ENCODE measurements at places on chromosomes 13 and 19.

DNA sequence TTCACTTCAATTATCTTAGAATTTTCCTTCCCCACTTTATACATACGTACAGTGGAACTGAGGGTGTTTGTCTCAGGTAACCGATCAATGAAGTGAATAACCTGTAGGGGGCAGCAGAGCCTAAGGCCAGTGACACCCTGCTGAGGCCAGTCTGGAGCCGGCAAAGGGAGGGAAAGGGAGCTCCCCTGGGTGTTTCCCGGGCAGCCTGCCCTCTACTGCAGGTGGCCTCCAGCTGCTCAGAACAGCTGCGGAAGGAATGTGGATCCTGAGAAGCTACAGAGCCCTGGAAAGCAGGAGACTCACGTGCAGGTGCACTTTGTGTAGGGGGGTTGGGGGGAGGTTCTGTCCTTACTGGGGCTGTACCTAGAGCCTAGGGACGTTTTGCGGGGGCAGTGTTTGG lies 832 bp upstream of the ZNF491 start:
- peak; percentile 72 for DNase-seq

DNA sequence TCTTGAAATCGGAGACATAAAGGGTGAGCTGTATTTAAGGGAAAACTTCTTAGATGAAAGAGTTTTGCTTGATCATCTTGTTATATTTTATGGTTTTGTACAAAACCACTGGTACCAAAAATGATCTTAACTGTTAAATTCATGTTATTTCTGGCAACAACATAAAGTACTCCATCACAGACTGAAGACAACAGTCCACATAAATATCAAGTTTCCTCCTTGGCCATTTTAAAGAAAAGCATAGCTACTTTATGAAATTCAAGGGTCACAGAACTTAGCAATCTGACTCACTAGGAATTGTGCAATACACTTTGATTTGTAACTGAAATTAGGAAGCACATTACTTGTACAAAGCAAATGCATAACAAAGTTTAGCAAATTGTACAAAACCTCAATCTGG lies 66.3 kb downstream of the TBC1D4 start:
- DNase-seq: no peak

GRCh38 chr19:50384685-50385535 lies 763 bp downstream of the POLD1 start:
- DNase-seq: no peak

DNA sequence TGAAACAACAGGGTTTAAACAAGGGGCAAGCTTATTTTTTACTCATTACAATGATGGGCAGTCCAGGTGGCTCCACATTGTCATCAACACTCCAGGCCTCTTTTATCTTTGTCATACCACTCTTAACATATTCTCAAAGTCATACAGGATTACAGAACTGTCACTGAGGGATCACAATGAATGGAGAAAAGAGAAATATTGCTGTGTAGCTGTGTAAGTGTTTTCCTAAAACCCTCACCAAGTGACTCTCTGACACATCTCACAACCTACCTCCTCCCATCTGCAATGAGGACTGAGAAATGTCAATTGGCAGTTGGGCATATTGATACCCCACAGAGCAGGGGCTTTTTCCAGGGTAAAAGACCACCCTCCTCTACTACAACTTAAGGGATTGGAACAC lies 562.1 kb downstream of the TBC1D4 start:
- no peak for DNase-seq

DNA sequence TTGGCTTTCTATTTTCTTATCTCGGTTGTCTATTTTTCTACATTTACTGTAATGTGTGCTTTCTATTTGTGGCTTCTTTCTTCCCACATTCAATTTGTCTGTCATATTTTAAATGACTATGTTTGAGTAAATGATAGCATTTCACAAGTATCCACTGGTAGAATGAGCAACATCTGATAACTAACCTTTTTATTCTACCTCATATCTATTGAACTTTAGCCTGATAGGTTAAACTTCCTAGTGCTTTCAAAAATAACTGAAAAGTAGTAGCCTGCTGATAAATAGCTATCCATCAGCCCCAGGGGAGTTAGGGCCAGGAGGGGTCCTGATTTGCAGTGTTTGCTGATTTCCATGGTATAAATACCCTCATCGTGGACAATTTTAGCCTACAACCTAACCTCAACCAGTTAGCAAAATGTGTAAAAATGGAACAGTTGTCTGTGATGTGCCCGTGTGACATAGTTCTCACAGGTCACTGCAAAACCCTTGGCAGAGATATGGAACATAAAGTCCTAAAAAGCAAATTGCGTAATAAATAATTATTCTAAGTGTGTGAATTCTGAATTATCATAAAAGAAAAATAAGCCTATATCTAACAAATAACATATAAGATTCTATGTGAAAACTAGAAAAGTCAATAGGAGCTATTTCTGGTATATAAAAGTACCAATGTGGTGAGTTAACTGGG lies 32.1 kb downstream of the KCTD12 start:
- no peak for DNase-seq

- no peak for DNase-seq
Observed at GRCh38 chr13:95228130-95228529, 73.1 kb downstream of the ABCC4 start.

DNA sequence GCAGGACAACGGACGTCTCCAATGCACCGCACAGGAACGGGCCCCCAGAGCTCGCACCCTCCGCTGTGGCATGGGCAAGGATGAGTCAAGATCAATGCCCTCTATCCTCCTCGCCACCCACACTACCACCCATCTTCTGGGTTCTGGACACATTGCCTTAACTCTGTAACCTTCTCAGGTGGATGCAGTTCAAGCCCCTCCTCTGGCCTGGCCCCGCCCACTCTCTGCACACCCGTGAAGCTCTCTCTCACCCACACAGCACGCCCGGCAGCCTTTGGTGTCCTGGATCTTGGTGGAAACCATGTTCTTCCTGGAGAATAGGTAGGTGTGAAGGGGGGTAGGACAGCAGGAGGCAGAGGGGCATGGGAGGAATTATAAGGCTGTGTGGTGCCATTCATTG lies 20.7 kb downstream of the MAP4K1 start:
- no peak for DNase-seq

DNA sequence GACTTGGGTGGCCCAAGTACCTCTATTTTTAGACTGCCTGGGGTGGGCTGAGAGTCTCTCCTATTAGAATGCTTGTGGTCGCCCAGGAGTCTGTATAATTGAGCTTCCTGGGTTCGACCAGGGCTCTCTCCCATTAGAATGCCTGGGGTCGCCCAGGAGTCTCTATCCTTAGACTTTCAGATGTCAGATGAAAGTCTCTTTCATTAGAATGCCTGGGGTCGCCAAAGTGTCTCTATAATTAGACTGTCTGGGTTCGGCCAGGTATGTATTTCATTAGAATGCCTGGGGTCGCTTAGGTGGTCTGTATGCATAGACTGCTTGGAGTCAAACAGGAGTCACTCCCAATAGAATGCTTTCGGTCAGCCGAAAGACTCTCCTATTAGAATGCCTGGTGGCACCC lies 1471.7 kb downstream of the UQCRFS1 start:
- DNase-seq: no peak

DNA sequence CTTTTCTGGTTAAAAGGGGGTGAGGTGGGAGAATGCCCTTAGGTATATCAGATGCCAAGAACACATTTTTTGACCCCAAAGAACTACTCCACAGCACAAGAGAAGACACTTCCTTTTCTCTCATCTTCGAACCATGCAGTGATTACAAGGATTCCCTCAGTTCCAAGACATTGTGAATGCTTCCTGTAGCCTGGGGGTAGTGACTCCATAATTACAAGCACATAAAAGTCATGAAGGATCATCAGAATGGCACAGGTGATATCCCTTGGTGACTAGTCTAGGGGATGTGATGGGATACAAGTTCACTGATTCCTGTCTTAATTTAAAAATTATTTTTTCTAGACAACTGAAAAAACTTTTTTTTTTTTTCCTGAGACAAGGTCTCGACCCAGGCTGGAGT lies 78.0 kb downstream of the ZC3H13 start:
- no peak for DNase-seq

GRCh38 chr13:106121173-106121754 lies 414.2 kb downstream of the EFNB2 start:
- no peak for DNase-seq

- DNase-seq: no peak
Observed at GRCh38 chr13:109212650-109213049, 573.7 kb downstream of the IRS2 start.

DNA sequence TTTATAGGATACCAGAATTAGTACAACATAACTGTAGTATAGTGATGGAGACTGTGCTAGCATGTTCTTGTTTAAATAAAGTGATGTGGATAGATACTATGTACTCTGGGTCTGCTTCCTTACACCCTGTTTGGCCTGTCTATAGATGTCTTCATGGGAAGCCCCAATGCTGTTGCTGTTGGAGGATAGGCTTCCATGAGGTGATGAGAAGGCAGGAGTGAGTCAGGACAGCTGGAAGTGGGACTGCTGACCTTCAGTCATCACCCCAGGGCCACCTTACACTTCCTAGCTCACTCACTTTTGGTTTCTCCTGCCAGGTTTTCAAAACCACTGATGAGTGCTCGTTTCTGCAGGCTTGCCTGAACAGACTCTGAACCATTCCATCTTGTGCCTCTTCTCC lies 4.2 kb downstream of the KCTD4 start:
- DNase-seq: no peak

- no peak for DNase-seq
Observed at GRCh38 chr19:4519521-4520277, 1.4 kb upstream of the PLIN4 start.

DNA sequence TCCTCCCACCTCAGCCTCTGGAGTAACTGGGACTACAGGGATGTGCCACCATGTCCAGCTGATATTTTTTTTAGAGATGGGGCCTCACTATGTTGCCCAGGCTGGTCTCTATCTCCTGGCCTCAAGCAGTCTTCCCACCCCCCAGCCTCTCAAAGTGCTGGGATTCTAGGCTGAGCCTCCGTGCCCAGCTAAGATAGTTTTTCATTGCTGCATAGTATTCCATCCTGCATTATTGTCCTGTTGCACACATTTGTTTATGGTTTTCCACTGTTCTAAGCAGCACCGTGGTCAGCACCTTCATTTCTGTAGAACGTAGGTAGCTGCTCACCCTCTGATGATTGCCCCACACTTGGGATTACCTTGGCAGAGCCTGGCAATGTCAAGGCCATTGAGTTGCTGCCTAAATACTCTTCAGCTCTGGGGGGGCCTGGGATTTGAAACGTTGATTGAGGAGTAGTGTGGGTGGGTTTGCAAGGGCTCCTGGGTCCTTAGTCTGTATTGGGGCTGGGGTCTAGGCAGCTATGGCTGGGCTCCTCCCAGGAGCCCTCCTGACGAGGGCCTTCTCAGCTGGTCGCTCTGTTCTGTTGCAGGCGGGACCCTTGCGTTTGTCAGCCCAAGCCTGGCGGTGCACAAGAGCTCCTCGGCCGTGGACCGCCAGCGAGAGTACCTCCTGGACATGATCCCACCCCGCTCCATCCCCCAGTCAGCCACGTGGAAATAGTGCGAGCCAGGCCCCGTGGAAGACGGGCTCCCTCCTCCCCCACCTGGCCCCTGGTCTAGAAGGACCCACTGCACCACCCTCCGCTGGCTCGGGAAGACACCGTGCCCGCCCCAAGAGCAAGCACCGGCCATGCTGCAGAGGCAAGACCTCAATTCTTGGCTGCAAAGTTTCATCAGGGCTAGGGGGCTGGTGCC lies 10.3 kb downstream of the TSSK6 start:
- no peak for DNase-seq

GRCh38 chr13:98386637-98387036 lies 190.3 kb downstream of the STK24 start:
- DNase-seq: no peak

GRCh38 chr13:112066624-112067004 lies 335 bp upstream of the SOX1 start:
- DNase-seq: peak; percentile 97

DNA sequence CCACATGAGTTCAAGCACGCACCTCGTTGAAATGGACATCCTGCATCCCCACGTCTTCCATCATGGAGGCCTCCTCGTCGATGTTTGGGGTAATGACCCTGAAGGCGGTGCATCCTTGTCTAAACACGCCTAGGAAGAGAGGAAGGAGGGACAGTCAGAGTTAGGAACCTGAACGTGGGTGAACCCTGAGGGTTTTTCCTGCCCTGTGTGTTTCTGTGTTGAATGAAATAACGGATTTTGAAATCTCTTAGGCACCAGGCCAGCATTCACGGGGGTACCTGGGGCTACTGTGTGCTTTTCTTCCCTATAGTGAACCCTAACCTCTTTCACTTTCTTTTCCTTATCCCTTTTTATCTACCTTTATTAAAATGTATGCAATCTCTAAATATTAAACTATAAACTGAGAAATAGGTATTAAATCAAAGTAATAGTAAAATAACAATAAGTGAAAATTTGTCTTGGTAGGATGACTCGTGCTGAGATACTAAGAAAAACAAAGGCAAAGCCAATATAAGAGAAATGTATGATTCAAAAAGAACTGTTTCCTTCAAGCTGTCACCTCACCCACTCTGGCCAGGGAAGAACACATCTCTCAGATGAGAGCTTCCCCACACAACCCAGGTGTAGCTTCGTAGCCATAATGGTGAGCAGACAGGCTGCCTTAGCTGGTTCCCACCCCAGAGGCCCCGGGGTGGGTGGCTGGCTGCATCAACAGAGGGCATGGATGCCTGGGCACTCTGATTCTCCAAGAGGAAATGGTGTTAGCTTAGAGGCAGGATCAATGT lies 72.1 kb upstream of the SLC15A1 start:
- no peak for DNase-seq

GRCh38 chr13:44359983-44360375 lies 13.6 kb upstream of the SERP2 start:
- DNase-seq: no peak

DNA sequence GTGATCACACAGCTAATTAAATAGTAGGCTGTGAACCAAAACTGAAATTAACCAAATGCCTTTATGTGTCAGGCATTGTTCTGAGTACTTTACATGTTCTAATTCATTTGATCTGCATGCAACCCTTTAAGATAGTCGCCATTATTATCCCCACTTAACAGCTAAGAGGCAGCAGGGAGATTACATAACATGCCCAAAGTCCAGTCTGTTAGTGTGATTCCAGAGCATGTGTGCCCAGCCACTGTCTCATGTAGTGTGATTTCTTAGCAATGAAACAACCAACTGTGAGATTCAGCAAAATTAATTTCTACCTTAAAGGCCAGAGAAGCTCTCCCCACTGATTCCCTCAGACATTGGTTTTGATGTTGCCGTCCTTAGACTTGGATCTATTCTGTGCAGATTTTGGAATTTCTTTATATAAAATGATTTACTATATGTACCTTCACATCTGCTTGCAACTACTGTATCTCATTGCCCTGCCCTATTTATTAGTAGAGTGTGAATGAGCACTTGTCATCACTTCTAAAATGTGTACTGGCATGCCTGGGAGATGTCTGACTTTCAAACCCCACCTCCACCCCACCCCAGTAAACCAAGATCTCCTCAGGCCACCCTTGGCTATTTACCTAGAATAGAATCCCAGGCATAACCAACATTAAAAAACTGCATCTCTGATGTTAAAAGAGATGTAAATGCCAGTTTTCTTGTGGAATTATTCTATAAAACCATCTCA lies 41.2 kb downstream of the POLR1D start:
- no peak for DNase-seq

DNA sequence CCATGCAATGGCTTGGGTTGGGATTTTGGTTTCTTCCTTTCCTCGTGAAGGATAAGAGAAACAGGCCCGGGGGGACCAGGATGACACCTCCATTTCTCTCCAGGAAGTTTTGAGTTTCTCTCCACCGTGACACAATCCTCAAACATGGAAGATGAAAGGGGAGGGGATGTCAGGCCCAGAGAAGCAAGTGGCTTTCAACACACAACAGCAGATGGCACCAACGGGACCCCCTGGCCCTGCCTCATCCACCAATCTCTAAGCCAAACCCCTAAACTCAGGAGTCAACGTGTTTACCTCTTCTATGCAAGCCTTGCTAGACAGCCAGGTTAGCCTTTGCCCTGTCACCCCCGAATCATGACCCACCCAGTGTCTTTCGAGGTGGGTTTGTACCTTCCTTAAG lies 24.1 kb downstream of the SPC24 start:
- DNase-seq: no peak

Measured in NCI-H1930 (cell line).